ENCODE measurements at places on chromosomes 12 and 14.
A peak's percentile ranks its signal among the peaks of the same experiment; 100 is the strongest.

GRCh38 chr12:17352164-17352563, 737.8 kb downstream of the RERGL start:
- DNase-seq = no peak

DNA sequence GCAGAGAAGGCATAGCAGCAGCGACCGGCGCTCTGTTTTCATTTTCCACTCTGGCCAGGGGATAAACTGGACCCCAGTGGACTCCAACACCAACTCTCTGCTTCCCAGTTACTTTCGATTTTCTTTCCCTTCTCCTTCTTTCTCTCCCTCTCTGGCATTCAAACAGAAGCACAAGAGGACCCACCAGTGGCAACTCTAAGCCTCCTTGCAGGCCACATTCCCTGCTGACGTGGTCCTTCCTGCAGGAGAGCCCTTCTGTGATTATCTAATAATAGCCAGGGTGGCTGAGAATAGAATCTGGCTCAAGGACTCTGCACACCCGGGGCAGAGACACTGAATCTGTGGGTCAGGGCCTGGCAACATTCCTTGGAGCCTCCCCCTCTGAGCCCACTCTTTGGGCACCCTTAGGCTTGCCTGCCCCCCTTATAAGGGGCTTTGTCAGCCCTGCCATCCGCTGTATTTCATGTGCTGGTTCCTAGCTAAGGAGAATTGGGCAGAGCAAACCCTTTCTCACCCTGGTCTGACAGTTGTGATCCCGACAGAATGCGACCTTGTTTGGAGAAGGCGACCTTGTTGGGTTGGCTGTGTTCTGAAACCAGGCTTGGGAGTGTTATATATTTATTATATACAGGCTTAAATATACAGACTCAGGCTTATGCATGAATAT, 8.2 kb upstream of the HOXC6 start:
- no peak for DNase-seq

DNA sequence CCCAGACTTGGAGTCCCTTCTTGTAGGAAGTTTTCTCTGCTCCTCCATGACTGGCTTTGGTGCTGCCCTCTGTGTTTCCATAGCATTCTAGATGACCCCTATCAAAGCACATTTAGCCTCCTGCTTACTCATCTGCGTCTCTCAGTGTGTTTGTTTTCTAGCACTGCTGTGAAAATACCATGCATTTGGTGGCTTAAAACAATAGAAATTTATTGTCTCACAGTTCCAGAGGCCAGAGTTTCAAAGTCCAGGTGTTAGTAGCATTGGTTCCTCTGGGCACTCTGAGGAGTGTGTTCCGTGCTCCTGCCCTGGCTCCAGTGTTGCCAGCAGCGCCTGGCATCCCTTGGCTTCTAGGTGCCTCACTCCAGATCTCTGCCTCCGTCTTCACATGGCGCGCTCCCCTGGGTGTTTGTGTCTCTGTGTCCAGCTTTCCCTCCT, 86.1 kb downstream of the CACNA1C start:
- no peak for DNase-seq

GRCh38 chr12:122981036-122981471, 573 bp downstream of the ARL6IP4 start:
- DNase-seq = peak; percentile 81

DNA sequence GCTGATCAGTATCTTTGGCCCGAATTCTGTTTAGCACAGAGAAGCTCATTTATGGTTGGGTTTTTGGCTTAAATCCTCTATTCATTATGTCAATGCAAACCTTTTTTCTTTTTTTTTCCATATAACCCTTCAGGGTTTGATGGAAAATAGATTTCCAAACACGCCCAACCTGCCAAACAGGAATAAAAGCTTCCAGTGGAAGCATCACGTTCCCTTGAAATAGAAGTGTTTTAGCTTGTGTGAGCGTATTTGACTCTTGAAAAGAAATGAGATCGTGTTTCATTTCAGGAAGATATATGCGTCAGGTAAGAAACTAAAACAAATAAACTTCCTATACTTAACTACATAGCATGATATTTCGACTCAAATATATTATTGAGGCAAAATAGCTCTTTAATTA, at the start of gene PIK3C2G:
TSS of gene PIK3C2G (plus strand) at position 246 of the 400 bp plus-strand sequence. CDS start 20,564 bp downstream, outside the sequence.
- DNase-seq = no peak

DNA sequence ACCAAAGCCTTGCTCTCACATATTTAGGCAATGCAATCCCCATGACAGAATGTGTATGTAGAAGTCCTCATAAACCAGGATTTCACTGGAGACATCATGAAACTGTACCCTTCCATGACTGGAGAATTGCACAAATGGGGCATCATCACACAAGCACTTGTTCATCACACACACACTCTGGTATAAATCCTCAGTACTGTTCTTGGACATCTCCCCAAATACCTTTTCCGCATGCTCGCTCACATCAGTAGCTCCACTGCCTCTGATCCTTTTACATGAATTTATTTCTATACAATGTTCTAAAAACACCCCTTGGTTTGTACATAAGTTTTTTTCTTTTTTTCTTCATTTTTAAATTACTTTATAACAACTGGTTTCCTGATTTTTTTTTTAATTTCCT, 3.3 kb upstream of the ING4 start:
- DNase-seq = no peak

- no peak for DNase-seq
Observed at GRCh38 chr12:30909349-30910037, 17.1 kb upstream of the TSPAN11 start.

- no peak for DNase-seq
Observed at GRCh38 chr14:57610631-57611030, 117.0 kb upstream of the CCDC198 start.

DNA sequence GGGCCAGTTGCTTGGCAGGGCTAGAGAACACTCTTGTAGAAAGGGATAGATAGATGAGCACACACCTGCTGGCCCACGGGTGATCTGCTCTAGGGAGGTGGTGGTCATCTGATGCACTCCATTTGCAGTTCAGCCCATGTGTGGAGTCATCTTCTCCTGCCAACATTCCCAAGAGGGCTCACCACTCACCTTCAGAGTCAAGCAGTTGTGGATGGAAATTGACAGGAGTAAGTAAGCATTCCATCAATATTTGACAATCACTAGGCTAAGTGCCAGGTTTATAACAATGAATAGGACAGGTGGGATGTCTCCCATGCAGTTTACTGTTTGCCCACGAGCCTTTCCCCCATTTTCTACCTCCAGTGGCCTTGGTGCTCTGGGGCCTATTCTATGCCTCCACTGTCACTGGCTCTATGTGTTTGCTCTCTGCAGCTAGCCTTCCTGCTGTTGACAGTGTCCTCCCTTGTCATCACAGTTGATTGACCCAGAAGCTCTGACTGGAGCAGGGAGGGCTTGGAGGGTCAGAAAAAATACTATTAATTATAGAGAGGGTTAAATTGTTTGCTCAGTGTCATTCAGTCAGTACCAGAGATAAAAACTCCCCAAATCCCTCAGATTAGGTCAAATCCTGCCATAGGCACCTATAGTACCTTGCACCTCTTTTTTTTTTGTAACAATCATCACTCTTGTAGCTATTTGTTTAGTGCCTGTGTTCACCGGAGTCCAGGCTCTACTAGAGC, 134.6 kb upstream of the PZP start:
- no peak for DNase-seq

DNA sequence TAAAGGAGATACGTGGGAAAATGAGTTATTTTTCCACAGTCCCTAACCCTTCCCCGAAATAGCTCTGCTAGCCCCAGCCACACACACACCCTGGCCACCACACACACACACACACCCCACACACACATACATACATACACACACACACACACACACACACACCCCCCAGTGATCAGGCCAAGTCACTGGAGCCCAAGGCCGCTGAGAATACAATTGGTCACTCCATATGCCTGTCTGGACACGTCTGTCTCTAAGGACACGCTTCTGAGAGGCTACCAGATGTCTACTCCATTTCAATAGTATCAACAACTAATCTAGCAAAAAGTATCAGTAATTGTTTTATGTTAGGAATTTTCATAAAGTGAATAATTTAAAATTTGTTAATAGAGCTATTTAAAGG, 13.0 kb upstream of the DIABLO start:
- no peak for DNase-seq

DNA sequence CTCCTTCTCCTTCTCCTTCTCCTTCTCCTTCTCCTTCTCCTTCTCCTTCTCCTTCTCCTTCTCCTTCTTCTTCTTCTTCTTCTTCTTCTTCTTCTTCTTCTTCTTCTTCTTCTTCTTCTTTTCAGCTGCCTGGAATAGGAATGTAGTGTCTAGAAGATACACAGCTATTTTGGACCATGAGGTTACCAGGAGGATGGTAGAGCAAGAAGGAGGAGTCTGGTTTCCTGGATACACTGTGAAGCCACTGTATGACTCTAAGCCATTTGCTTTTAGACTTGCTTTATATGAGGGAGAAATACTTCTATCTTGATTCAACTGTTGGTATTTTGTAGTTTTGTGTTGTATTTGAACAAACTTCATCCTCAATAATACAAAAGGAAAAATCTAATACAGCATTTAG, 3.0 kb upstream of the MYBPC1 start:
- no peak for DNase-seq

- no peak for DNase-seq
Observed at GRCh38 chr14:75283162-75283832, 4.7 kb downstream of the FOS start.

- no peak for DNase-seq
Observed at GRCh38 chr12:117842630-117843029, 126.2 kb downstream of the KSR2 start.

DNA sequence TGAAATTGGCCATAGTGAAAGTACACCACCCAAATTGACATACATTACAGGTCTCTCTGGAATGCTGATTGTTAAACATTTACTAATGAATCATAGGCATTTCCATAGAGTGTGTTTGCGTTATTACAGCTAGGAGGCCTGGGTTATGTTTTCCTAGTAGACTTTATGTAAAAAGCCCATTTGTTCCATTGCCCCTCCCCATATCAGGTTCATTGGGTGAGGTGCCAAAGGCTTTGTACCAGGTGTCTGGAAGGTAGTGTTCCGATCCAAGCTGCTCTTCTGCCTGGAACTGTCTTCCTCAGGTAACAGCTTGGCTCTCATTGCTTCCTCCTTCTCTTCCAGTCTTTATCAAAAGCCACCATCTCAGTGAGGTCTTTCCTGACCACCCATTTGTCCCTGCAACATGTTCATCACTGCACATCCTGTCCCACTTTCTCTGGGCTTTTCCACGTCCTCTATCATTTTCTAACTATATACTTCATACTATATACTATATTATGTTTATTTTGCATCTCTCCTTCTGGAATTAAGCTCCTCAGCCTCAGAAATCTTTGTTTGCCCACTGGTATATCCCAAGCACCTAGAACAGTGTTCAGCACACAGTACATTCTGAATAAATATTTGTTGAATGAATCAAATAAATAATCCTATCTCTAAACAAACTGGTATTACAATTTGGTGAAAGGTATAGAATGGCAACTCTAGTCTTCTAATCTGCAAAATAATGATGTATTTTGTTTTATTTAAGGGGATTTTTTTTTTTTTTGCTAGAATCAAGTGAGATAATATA, 252.3 kb downstream of the KTN1 start:
- DNase-seq = no peak

GRCh38 chr14:105137481-105138020, 31.0 kb downstream of the JAG2 start:
- DNase-seq = no peak

GRCh38 chr14:48857366-48857765, 728.8 kb downstream of the RPS29 start:
- DNase-seq = no peak

- DNase-seq = no peak
Observed at GRCh38 chr12:103986829-103987228, 21.2 kb downstream of the TDG start.

DNA sequence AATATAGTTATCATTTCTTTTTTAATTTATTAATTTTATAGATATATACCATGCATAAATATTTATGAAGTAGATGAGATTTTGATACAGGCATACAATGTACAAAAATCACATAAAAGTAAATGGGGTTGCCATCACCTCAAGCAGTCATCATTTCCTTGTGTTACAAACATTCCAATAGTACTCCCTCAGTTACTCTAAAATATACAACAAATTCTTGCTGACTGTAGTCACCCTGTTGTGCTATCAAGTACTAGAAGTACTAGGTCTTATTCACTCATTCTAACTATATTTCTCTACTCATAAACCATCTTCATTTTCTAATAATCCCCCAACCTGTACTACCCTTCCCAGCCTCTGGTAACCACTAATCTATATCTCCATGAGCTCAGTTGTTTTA, 432.6 kb upstream of the SYT1 start:
- no peak for DNase-seq

GRCh38 chr12:95640516-95640915, 89.2 kb upstream of the USP44 start:
- no peak for DNase-seq

- no peak for DNase-seq
Observed at GRCh38 chr12:64672925-64673409, 62.7 kb downstream of the RASSF3 start.

DNA sequence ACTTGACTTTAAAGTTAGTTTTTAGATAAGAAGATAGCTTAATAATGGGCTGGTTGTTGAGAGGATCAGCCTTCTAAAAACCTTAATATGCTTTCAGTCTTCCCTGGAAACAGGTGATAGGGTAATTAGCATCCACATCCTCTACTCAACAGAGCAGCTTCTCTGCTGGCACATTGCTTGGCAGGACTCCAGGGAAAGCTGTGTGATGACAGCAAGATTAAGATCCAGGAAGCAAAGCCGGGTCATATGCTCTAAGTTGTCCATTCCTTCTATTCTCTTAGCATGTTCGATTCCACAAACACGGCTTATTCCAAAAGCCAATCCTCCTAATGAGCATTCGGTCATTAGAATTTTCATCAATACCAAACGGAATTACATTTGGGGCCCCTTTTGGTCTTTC, 87.0 kb downstream of the HMGA2 start:
- DNase-seq = no peak
